Posterior vena cava (tissue), 2 donors: ENCODE measurements at places on chromosomes 3 and 15. TPM values are rescaled to one million over a fixed set of nuclear protein-coding genes. Genes with fewer than 3 reads are reported as not detected.

DNA sequence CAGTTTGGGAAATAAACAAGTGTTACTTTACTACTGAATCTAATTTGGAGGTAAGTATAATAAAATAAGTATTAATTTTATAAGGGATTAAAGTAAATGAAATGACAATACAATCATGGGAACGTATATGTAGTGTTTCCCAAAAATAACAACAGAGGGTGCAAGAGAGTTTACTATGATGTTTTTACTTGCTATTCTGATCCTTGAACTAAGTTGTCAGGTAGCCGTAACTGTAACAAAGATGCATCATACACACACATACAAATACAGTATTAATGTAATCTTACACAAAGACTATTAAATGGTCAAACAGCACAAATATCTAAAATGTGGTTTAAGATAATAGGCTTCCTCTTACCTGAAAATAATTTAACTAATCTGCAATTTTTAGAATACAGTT is 311.4 kb downstream of the TBC1D5 start:
- DNase-seq, result no peak

- DNase-seq, result peak; percentile 36
Observed at GRCh38 chr3:126339466-126339865, 17.7 kb downstream of the KLF15 start.

- DNase-seq, result no peak
Observed at GRCh38 chr3:57999417-58000115, 8.7 kb upstream of the FLNB start.

DNA sequence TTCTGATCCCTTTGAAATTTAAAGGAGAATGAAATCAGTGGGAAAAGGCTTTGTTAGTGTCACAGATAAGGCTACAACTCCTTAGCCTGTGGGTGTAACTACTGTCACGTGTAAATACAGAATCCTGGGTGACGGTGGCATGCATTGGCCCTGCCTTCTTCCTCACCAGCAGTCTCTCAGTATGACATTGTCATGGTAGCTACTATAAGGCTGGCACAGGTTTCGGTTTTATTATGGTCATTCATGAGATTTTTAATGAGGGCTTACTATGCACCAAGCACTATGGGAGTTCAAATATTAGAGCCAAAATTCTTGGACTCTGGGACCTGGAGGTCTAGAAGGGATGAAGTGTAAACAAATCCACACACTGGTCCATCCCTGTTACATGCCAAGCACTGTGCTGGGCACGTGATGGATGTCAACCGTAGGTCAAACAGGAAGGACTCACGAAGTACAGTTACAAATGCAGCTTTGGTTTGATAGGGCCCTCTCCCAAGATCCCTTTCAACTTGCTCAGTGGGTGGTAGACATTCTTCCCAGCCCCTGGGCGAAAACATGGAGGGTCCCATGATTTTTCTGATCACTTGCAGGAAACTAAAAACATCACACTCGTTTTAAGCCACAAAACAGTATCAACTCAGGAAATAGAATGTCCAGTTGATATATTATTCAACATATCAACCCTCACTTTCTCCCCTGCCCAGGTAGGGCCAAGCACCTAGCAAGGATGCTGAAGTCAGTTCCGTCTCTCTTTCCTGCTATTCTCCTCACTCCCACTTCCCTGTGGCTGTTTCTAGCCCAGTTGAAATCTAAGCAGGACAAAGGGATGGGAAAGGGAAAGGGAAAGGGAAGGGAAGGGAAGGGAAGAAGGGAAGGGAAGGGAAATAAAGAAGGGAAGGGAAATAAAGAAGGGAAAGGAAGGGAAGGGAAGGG is 25.3 kb downstream of the BFSP2 start:
- no peak for DNase-seq

- DNase-seq, result peak; percentile 8
Observed at GRCh38 chr15:58453931-58454793, 22.4 kb downstream of the LIPC start.

Gene RYR3
- total RNA-seq, result 9.9 TPM

- DNase-seq, result no peak
Observed at GRCh38 chr3:138426211-138426610, 8.2 kb upstream of the ESYT3 start.

Gene SAMMSON
- 0.33 TPM for total RNA-seq

GRCh38 chr3:47565734-47566550 is 12.7 kb downstream of the CSPG5 start:
- DNase-seq, result no peak

GRCh38 chr3:14647976-14648955 is 3.3 kb upstream of the CCDC174 start:
- no peak for DNase-seq

- no peak for DNase-seq
Observed at GRCh38 chr3:140508550-140508949, 169.3 kb upstream of the TRIM42 start.

DNA sequence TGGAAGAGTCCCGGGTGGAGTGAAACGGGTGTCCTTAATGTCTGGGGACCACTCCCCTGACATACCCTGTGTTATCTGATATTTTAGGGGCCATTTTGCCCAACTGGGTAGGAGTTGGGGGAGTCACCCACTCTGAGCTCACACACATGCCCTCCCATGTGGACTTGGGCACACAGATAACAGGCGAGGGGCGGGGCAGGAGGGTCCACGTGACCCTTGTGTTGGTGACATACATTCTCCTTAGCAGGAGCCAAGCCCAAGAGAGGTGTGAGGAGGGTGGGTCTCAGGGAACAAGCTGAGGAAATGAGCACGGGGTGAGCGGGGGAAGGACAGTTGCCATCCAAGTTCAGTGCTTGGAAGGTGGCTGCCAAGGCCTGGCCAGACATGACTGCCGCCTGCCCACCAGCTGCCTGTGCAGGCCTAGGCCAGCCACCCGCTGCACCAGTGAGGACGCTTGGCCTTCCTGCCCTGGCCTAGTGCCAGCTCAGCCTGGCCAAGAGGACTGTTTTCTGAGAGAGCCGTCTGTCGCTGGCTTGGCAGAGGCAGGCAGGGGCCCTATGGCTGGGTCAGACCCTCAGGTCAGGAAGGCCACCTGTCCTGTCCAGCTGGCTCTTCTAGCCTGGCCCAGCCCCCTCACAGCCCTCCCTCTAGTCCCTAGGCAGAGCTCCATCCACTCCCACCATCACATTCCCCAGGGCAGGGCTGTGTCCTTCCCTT is 31.3 kb upstream of the TMEM115 start:
- DNase-seq, result no peak

DNA sequence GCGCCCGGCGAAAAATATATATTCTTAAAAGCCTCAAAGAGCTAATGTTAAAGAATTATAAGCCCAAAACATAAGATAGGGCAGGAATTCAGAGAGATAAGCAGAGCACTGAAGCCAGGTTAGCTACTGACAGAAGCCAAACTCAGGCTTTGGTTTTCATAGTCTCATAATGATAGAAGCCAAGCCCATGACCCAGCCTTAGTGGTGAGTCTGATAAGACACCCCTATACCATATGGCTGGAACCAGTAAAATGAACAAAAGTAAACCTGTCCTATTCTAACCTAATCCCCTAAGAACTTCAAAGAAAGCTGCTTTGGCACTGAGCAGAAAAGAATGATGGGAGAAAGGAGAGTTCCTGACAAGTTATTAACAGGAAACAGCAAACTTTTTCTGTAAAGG is 25.9 kb downstream of the MYO9A start:
- DNase-seq, result no peak

Gene LRRN1
- 0.65 TPM for total RNA-seq

- DNase-seq, result no peak
Observed at GRCh38 chr3:102605153-102605552, 170.3 kb downstream of the ZPLD1 start.

Gene CISH
- 12.5 TPM for total RNA-seq

DNA sequence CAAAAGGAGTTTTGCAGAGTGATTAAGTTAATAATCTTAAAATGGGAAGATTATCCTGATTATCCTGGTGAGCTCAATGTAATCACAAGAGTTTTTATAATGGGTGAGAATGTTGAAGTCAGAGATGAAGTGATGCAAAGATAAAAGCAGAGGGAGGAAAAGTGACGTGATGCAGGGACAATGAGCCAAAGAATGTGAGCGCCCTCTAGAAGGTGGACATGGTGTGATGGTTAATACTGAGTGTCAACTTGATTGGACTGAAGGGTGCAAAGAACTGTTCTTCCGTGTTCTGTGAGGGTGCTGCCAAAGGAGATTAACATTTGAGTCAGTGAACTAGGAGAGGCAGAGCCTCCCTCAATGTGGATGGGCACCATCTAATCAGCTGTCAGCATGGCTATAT is 569.6 kb upstream of the AGTR1 start:
- no peak for DNase-seq

Gene IQSEC1
- total RNA-seq, result 60.7 TPM

- no peak for DNase-seq
Observed at GRCh38 chr15:66110864-66111263, 142.7 kb downstream of the MEGF11 start.

Gene RTP4
- 3.0 TPM for total RNA-seq

Gene CEMIP
- total RNA-seq, result 0.62 TPM

Gene ISLR2
- total RNA-seq, result 0.62 TPM

Gene PDIA5
- 29.6 TPM for total RNA-seq

GRCh38 chr3:4735243-4735642 is 242.1 kb downstream of the ITPR1 start:
- DNase-seq, result no peak

DNA sequence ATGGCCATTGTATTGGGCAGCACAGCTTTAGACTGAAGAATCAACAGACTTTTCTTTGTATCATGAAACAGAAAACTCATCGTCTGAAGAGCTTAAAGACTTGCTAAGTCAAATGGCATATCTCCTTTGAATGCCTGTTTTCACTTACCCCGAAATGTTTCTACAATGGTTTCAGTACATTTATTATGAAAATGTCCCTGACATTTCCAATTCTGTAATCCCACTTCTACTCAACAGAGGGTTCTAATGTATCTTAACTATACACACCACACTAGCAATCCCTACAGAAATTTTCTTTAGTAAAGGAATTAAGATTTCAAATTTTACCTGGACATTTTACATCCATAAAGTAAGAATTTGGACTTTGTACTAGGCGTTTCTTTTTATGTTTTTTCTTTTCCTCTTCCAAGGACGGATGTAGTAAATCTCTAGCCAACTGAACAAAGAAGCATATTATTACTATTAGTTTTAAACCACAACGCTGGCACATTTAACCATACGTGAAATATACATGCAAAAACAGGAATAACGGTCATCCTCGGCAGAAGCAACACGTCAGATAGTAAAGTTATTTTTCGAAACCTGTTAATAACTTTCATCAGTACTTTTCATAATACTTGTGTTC is 1.1 kb downstream of the RPS27L start:
- no peak for DNase-seq

- DNase-seq, result no peak
Observed at GRCh38 chr3:37162501-37163245, 11.7 kb downstream of the LRRFIP2 start.

- DNase-seq, result no peak
Observed at GRCh38 chr15:39781147-39781966, 1.3 kb downstream of the FSIP1 start.

DNA sequence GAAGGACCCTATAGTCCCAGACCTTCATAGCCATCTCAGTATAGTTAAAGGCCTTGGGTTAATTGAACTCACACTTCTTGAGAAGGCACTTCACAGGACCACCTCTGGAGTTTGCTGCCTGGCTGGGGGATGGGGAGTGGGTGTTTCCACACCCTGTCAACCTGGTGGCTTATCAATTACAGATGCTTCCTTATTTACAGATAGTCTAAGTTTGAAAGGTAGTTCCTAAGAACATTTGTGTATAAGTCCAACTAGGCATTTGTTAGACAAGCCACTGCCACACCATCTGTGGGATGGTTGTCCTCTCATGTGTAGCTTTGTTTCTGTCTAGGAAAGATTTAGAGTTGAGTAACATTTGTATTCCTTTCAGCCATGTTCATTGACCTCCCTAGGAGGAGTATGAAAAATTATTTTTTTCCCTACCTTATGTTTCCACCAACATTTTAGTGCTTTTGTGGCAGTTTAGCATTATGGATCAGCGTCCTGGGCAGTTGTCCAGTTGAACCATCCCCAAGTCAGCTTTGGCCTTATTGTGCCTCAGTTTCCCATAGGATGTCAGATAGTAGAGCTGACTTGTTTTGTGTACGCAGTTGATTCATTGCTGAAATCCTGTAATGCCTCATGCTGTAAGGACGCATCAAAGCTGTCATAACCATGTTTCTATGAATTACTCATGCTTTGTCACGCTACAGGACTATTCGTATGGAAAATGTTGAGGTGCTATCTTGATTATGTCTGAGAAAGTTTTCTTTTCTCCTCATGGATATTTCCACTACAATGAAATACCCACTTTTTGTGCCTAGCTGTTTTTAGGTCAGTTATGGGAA is 21.2 kb upstream of the SIAH2 start:
- DNase-seq, result no peak

GRCh38 chr3:172057059-172057458 is 17.7 kb downstream of the FNDC3B start:
- DNase-seq, result no peak

- no peak for DNase-seq
Observed at GRCh38 chr15:71957026-71957425, 146.7 kb downstream of the NR2E3 start.

Gene CACNA2D3
- total RNA-seq, result 2.0 TPM

- no peak for DNase-seq
Observed at GRCh38 chr3:142315083-142315482, 89.7 kb upstream of the GK5 start.

Gene TGM4
- total RNA-seq, result not detected

Gene SLC51B
- total RNA-seq, result not detected

- no peak for DNase-seq
Observed at GRCh38 chr3:130661140-130661891, 85.3 kb downstream of the PIK3R4 start.
